Fibroblast of skin of left quadriceps (primary cell): ENCODE measurements at places on chromosomes 3 and 15.

DNA sequence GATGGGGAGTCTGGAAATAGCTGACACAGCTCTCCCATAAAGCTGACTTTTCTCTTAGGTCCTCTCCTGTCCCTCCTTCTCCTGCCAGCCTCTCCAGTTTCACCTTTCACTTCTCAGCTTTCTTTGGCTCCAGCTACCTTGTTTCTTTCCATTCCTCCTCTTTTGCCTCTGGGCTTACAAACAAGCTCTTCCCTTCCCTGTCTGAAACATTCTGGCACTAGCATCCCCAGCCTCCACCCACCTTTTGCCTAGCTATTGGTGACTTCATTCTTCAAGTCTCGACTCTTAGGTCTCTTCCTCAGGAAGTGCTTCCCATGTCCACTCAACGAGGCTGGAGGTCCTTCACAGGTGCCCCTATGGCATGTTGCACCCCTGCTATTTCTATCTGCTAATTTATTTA, 20.5 kb upstream of the AVEN start:
- no peak for DNase-seq

DNA sequence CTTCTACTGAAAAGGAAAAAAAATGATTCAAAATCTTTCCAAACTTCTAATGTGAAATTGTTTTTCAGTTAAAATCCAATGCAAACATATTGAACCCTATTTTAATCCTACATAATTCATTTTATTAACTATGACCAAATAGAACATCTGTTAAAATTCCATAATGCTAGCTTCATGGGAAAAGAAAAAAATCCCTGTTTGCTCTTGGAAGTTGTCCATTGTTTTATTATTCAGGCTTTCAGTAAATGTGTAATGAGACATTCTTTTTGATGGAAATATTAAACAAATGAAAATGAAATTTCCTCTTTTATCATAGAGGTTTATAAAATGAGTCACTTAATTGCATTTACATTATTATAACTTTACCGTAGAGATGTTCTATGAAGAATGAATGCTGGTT, 49.5 kb downstream of the SLC25A26 start:
- no peak for DNase-seq

- DNase-seq: peak; percentile 46
Measured at GRCh38 chr3:48930590-48930989, 11.9 kb downstream of the ARIH2 start.

- peak; percentile 85 for DNase-seq
Measured at GRCh38 chr15:69852482-69852881, 245.2 kb downstream of the TLE3 start.

- DNase-seq: peak; percentile 31
Measured at GRCh38 chr15:60580650-60581376, 101.9 kb upstream of the ICE2 start.

GRCh38 chr3:10374311-10374710, 53.4 kb upstream of the SEC13 start:
- no peak for DNase-seq

GRCh38 chr15:95684693-95685115, 645.8 kb upstream of the NR2F2 start:
- DNase-seq: peak; percentile 36

DNA sequence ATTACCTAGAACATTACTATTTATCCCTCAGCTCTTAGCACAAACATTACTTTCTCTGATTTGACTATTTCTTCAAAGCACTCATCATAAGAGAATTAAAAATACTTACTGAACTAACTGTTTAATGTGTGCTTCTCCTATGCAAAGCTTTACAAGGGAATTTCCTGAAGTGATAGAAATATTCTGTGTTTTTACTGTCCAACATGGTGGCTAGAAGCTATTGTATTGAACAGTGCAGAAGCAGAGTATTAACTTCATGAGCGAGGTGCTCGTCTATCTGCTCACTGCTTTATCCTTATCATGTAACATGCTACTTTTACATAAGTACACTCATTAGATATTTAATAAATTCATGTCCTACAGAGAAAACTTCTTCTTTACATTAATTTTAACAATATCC, 239.1 kb downstream of the ISL2 start:
- DNase-seq: no peak

- DNase-seq: no peak
Measured at GRCh38 chr3:59180006-59180405, 130.2 kb upstream of the CFAP20DC start.

DNA sequence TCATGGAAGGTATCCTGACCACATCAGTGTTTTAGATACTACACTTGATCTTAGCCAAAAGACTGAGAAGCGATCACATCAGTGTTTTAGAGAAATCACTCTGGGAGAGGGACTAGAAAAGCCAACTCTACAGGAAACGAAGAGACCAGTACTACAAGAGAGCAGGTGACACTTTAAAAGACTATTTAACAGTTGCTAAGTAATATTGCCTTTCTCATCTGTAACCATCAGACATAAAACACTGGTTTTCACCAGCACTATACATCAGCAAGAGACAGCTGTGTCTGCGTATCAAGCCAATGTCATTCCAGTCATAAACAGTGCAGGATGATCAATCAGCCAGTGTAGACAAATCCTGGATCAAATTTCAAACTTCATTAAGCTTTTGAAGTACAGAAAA, 66.7 kb downstream of the GLB1 start:
- no peak for DNase-seq

DNA sequence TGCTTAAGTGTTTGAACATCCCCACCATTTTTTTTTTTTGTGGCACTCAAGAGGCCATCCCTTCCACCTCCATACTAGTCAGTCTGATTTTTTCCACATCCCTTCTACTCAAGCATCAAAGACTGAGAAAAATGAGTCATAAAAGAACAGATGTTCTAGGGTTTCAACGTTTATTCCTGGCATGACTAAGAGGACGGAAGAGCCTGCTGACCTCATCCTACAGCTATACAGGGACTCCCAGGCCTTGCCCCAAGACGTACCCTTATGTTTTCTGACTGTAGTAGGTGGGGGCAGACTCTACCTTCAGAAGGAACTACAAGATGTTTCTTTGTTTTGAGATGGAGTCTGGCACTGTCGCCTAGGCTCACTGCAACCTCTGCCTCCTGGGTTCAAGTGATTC, 3.3 kb upstream of the ITPKA start:
- peak; percentile 88 for DNase-seq

DNA sequence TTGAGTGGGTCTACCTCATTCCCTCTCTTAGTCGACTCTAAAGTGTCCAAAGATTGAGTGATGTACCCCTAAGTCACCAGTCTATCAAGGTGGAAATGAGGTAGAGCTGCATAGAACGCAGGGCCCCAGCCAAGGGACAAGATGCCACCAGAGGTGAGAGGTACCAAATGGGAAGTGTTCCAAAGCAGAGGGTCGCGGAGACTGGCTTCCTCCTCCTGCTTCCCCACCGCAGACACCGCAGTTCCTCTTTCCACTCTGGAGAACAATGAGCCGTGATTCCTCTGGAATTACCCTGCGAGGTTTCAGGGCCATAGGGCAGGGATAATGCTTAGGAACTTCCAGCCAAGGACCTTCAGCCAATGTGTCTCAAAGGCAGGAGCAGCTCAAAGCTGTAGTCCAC, 55.8 kb downstream of the DAPK2 start:
- DNase-seq: no peak

- DNase-seq: no peak
Measured at GRCh38 chr3:170350515-170351413, 6.8 kb upstream of the SKIL start.

DNA sequence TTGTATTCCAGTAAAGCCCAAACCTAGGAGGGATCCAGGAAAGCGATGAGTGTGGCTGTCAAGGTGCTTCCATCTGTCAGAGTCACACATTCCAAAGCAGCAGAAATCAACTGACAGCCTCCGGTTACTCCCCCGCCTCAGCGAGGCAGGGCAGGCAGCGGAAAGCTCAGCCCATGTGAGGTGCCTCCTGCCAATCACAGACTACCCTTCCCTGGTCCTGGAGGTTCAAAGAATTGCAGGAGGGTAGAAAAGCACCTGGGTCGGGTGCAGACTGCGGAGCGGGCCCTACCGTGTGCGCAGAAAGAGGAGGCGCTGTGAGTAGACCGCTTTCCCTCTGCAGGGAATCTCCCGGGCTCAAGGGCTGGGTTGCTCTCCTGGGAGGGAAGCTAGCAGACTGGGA, at the start of gene UPK1B:
UPK1B (plus strand) TSS at position 274 of the 400 bp plus-strand sequence. CDS start 13,144 bp downstream, outside the sequence.
- DNase-seq: no peak

- DNase-seq: no peak
Measured at GRCh38 chr3:52763466-52763865, 7.3 kb downstream of the NEK4 start.

DNA sequence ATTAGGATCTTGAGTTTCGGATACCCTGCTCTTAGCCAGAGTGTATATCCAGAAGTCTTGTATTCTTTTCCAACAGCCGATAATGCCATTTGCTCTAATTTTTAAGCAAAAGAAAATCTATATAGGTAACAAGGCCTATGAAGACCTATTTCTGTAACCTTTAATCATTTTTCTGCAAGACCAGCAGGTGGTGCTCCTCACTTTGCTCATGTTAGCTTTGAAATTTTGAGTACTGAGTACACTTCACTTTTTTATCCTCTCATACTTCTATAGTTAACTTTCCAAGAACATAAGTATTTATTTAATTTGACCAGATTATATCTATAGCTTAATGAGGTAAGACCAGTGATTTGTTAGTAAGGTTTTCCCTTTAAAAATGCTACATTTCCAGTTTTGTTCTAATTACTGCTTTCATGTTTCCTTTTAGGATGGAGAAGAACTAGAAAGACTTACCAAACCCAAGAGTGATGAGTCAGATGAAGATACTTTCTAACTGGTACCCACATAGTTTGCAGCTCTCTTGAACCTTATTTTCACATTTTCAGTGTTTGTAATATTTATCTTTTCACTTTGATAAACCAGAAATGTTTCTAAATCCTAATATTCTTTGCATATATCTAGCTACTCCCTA, 20.5 kb downstream of the SLC35A5 start:
- DNase-seq: peak; percentile 32

- DNase-seq: peak; percentile 45
Measured at GRCh38 chr3:31106204-31106603, 211.7 kb upstream of the GADL1 start.

DNA sequence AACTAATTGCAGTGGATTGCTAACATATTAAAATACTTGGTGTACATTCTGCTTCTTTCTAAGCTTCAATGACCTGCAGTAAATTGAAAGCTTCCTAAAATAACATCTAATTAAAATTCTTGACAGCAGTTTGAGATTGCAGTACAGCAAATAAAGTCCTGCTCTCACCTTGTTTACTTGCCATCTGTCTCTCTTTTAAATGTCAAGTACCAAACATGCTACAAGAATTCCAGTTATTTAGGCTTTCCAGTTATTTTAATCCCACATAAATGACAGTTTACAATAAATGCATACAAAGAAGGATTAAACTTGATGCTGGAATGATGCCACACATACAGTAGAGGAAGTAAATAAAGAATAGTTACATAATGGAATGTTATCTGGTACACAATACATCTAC, 33.2 kb downstream of the CBLB start:
- DNase-seq: no peak

GRCh38 chr15:84773716-84774115, 25.3 kb downstream of the ZNF592 start:
- DNase-seq: no peak
